CD4-positive, alpha-beta T cell (primary cell): ENCODE measurements at places on chromosomes 11 and 22. TPM values are rescaled to one million over a fixed set of nuclear protein-coding genes. Genes with fewer than 3 reads are reported as not detected.

DNA sequence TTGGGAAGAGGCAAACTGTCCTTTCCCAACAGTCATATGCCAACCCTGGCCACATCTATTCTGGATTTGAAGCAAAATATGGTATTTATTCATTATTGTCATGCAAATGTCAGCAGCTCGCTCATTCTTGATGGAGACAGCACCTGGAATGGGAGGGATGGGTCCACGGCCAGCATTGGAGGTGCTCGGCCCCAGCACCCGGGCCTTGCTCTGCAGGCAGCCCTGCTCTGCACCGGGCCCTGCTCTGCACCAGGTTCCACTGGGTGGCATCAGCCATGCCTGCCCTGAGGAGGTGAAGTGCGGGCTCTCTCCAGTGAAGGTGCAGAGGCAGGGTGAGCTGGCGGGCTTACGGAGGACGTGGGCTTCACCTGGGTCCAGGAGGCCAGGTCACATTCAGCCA, 19.8 kb downstream of the LRP5 start:
- no peak for DNase-seq

- DNase-seq, result no peak
Observed at GRCh38 chr11:2325719-2326118, 23.9 kb downstream of the TSPAN32 start.

- DNase-seq, result no peak
Observed at GRCh38 chr11:78338138-78338537, 79.5 kb downstream of the GAB2 start.

The IL18 gene
- total RNA-seq, result not detected

The DUSP18 gene
- total RNA-seq, result 5.7 TPM

DNA sequence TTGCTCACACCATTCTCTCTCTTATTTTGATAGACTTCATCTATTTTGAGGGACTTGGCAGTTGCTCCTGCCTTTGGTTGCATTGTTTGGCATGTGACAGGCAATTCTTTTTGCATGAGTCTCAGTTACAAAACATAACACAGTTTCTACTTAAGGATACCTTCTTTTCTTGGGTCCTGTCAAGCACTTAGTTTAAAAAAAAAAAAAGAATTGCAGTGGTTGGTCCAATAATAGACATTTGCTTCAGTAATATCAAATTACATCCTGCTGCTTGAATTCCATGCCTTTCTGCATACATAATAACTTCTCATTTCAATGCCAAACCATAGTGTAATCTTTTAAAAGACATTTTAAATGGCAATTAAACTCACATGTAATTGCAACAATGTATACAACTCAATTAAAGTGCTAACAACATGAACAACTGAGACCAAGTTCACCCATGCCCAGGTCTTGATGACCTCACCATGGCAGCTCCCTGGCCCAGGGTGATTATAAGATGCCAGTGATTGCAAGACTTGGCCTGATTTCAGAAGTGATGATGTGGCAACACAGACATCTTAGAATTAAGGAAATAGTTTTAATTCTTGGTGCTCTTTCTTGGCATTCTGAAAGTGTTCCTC, 32.2 kb upstream of the PLET1 start:
- DNase-seq, result no peak

DNA sequence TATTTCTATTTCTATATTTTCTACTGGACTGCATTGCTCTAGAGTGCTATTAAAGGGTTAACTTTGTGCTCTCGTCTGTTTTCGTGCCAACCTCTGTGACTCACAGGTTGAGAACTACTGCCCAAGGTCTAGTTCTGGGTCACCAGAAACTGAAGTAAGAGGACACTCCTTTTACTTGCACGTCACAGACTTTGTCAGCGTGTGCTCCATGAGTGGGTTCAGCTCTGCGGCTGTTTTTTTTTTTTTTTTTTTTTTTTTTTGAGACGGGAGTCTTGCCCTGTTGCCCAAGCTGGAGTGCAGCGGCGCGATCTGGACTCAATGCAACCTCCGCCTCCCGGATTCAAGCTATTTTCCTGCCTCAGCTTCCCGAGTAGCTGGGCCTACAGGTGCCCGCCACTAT, 49.8 kb downstream of the CLMP start:
- no peak for DNase-seq

GRCh38 chr22:23178512-23179254, 1.6 kb upstream of the BCR start:
- peak; percentile 65 for DNase-seq

The SOX10 gene
- total RNA-seq, result not detected

The NXPE1 gene
- not detected for total RNA-seq

DNA sequence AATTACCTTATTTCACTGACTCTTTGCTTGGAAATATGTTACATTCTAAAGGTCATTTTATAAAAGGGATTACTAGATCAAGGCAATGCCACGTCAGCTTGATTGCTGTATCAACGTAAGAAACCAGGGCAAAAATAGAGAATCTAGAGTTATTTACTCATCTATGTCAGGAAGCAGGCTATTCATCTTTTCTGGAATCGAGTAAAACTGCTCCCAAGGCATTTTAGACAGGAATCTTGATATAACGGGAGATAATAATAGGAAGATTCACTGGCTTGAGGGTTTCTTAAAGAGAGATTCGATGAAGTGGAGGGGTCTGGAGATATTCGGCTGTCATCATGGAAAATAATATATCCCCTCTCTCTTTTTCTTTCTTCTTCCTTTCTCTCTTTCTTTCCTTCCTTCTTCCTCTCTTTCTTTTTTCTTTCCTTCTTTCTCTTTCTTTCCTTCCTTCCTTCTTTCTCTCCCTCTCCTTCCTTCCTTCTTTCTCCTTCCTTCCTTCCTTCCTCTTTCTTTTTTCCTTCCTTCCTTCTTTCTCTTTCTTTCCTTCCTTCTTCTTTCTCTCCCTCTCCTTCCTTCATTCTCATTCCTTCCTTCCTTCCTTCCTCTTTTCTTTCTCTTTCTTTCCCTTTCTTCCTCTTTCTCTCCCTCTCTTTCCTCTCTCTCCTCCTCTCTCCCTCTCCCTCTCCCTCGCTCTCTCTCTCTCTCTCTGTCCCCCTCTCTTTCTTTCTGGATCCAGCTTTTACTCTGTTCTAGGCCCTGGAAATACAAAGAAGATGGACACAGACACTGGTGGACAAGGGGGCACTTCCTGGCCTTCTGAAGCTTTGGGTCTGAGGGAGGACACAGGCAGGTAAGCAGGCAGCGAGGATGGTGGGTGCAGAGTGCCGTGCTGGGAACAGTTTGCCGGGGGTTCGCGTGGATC, 18.1 kb upstream of the RASD2 start:
- no peak for DNase-seq

The DPAGT1 gene
- 9.5 TPM for total RNA-seq

DNA sequence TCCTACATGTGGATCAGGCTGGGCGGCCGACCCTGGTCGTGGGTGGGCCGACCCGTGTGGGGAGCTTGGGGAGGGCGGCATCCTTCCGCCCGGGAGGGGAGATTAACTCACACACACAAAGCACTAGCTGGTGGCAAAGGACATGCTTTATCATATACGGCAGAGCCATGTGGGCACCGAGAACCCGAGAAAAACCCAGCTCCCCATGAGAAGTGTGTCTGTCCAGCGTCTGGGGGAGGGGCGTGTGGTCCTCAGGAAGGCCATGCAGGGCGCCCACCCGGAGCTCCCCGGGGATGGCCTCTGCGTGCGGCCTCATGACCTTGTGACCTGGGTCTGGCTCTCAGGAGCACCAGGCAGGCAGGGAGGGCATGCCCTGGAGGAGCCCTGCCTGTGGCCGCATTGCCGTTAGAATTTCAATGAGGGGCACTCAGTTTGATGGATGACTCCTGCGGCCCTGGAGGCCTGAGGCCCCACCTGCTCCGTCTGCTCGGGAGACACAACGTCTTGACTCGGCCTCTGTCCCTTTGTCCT, 39.4 kb upstream of the TOLLIP start:
- no peak for DNase-seq
